ENCODE measurements at places on chromosomes 11 and 22. TPM values are rescaled to one million over a fixed set of nuclear protein-coding genes. Genes with fewer than 3 reads are reported as not detected.

GRCh38 chr11:46307369-46307768, 29.9 kb downstream of the CREB3L1 start:
- no peak overlapping the region for H3K4me3 ChIP-seq
- H3K27ac ChIP-seq: no peak overlapping the region
- no peaks in the 10 kb centered on the region for H3K36me3 ChIP-seq

DNA sequence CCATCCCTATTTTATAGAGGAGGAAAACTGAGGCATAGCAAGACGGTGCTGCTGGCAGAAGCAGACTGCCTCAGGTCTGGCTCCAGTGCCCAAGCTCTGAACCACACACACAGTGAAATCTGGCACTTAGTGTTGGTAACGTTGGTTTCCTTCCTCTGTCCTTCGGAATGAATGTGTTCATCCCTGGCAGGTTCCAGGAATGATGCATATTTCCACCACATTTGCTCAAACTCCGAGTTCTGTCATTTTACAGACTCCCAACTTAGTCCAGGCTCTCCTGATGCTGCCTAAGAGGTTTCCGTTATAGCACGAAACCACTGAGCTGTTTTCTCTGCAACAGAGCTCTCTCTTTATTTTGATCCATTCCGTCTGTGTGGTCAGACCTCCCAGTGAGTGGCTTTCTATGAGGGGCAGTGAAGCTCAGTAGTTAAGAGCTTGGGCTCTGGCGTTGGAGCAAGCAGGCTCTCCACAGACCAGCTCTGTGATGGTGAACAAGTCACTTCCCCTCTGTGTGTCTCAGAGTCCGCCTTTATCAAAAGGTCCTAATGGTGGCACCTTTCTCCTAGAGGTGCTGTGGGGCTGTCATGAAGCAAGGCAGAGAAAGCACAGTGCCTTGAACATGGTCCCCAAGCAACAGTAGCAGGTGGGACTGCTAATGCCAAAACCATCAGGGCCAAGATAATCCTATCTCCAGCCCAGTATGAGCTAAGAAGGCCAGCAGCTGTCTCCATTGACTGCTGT, 200.3 kb downstream of the MYO18B start:
- DNase-seq: no peak
- H3K4me3 ChIP-seq: no peak overlapping the region
- no peaks in the 10 kb centered on the region for H3K4me1 ChIP-seq
- H3K36me3 ChIP-seq: no peaks in the 10 kb centered on the region
- H3K27ac ChIP-seq: no peak overlapping the region
- H3K27me3 ChIP-seq: no peaks in the 10 kb centered on the region

GRCh38 chr11:64409278-64409677, 50.3 kb downstream of the RPS6KA4 start:
- DNase-seq: no peak
- H3K27me3 ChIP-seq: no peaks in the 10 kb centered on the region
- H3K36me3 ChIP-seq: no peaks in the 10 kb centered on the region
- H3K27ac ChIP-seq: no peak overlapping the region
- H3K4me1 ChIP-seq: peaks cover 12% of the 10 kb centered on the region
- H3K4me3 ChIP-seq: no peak overlapping the region

GRCh38 chr11:113638376-113638775, 67.7 kb downstream of the TMPRSS5 start:
- H3K4me1 ChIP-seq: no peaks in the 10 kb centered on the region
- no peak overlapping the region for H3K27ac ChIP-seq
- no peak overlapping the region for H3K4me3 ChIP-seq

GRCh38 chr22:39907047-39907446, 6.2 kb downstream of the GRAP2 start:
- H3K36me3 ChIP-seq: no peaks in the 10 kb centered on the region
- no peaks in the 10 kb centered on the region for H3K4me1 ChIP-seq
- no peak overlapping the region for H3K27ac ChIP-seq
- DNase-seq: no peak
- no peak overlapping the region for H3K4me3 ChIP-seq

DNA sequence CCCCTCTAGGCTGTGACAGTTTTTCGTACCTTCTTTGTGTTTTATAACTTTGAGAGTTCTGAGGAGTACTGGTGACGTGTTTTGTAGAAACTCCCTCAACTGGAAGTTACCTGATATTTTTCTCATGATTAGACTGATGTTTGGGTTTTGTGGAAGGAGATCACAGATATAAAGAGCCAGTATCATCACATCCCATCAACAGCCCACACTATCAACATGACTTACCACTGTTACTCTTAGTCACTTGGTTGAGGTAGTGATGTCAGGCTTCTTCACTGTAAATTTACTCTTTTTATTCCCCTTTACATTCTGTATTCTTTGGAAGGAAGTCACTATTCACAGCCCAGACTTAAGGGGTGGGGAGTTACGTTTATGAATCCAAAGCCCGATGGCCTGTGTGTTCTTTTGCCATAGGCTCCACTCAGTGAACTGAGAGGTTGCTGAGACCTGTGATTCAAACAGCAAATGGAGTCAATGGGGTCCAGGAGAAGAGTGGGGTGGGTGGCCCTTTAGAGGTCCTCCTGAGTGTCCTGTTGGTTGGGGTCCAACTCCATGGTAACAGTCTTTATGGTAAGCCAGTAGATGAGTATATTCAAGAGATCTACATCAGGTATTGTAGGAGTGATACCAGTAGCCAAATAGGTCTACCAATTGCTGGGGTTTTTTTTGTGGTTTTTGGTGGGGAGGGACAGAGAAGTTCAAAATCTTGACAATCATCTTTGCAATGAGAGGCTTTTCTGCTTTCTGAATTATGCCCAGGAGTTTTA, 15.2 kb upstream of the MS4A4E start:
- no peaks in the 10 kb centered on the region for H3K27me3 ChIP-seq
- no peaks in the 10 kb centered on the region for H3K36me3 ChIP-seq
- H3K27ac ChIP-seq: no peak overlapping the region
- no peak overlapping the region for H3K4me3 ChIP-seq

DNA sequence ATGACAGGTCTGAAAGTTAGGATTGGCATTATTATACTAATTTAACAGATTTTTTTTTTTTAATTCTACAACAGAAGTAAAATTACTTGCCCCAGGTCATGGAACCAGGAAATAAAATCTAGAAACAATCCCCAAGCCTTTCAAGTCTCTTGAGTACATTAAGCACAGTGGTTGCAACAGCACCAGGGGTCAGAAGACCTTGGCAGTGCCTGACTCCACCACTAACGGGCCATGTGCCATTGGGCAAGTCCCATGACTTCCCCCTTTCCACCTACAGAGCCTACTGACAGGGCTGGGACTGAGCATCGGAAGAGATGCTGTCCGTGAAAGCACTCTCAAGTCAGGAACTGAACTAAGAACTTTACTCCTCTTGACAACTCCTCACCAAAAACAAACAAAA, 98.6 kb upstream of the AKIP1 start:
- H3K36me3 ChIP-seq: no peaks in the 10 kb centered on the region
- peaks cover 42% of the 10 kb centered on the region for H3K4me1 ChIP-seq
- H3K27me3 ChIP-seq: no peaks in the 10 kb centered on the region
- DNase-seq: no peak

- peak overlapping the region; percentile 78 for H3K27ac ChIP-seq
- DNase-seq: peak; percentile 51
- H3K27me3 ChIP-seq: no peaks in the 10 kb centered on the region
- H3K4me1 ChIP-seq: peaks cover 38% of the 10 kb centered on the region
Measured at GRCh38 chr22:45317551-45318167, 7.9 kb downstream of the FAM118A start.

DNA sequence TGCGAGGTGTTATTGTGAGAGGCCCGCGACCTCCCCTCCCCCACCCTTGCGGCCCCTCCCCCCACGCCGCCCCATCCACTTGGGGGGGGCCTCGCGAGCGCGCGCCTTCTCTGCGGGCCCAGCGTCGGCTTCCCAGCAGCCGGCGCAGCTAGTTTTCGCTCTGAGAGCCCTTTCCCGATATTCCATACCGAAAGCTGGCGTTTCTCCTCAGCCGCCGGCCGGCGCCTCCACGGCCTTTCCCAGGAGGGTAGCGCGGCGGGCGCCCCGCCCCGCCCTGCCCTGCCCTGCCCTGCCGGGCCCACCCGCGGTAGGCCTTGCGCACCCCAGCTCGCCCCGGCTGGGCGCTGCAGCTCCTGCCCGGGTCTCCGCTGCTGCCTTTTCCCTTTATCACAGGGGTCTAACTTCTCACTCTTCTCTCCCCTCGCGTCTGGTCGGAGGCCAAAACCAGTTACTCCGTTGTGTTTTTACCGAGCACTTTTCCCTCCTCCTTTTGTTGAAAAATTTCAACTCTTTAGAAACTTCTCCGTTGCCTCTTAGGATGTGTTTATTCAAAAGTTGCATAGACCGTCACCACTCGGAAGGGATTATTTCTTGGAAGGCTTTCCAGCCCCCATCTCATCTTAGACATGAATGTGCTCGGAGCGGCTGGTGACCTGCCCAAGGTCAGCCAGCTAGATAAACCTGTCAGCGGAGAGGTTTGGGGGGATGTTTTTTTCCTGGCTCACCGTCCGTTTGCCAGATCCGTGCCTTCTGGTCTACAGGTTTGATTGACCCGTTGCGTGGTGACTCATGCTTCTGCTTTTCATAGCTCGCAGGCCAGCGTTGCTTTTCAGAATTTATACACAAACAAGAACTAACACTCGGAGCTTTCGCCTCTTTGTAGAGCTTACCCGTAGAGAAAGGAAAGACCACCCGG, 648 bp downstream of the PAFAH1B2 start:
- peak overlapping the region; percentile 84 for H3K27ac ChIP-seq
- no peaks in the 10 kb centered on the region for H3K36me3 ChIP-seq
- no peaks in the 10 kb centered on the region for H3K27me3 ChIP-seq
- peak overlapping the region; percentile 97 for H3K4me3 ChIP-seq

DNA sequence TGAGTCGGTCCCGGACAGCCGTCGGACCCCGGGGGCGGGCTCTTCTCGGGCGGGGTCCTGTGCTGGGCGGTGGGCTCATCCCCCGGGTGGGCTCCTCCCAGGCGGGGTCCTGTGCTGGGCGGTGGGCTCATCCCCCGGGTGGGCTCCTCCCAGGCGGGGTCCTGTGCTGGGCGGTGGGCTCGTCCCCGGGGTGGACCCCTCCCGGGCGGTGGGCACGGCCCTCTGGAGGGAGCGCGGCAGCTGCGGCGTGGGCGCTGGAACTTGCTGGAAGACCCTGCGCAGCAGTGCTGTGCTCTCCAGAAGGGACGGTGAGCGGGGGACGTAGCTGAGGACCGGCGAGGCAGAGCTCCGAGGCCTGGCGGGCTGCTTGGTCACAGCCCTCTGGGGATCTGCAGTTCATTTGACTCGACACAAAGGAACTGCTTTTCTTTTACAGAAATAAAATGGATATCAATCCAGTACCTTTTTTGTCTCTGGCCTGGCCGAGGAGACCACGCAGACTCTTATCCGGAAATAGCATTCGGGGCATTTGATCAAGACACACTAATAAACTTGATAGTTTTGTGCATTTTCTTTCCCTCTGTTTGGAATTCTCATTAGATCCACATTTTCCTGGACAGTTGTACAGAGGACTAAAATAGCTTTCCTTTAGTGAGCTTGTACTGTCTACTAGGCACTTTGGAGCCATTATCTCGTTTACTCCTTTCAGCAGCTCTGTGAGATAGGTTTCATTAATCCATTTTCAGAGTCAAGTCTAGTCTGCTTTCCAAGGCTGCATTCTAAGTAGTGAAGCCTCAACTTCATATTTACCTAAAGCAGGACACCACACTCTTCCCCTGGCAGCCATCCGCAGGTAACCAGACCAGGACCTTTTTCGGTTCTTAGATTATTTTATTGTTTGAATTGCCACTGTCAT, 812 bp downstream of the JAM3 start:
- peak; percentile 49 for DNase-seq
- H3K4me3 ChIP-seq: peak overlapping the region; percentile 84
- H3K4me1 ChIP-seq: peaks cover 40% of the 10 kb centered on the region
- H3K27me3 ChIP-seq: no peaks in the 10 kb centered on the region

GRCh38 chr22:48905206-48905975, 922.3 kb downstream of the BRD1 start:
- H3K36me3 ChIP-seq: no peaks in the 10 kb centered on the region
- H3K27me3 ChIP-seq: no peaks in the 10 kb centered on the region
- no peak overlapping the region for H3K27ac ChIP-seq
- no peak for DNase-seq
- H3K4me1 ChIP-seq: no peaks in the 10 kb centered on the region

GRCh38 chr11:23099256-23099655, 239.0 kb upstream of the CCDC179 start:
- DNase-seq: no peak
- no peaks in the 10 kb centered on the region for H3K4me1 ChIP-seq
- H3K27ac ChIP-seq: no peak overlapping the region
- H3K27me3 ChIP-seq: no peaks in the 10 kb centered on the region
- no peak overlapping the region for H3K4me3 ChIP-seq

DNA sequence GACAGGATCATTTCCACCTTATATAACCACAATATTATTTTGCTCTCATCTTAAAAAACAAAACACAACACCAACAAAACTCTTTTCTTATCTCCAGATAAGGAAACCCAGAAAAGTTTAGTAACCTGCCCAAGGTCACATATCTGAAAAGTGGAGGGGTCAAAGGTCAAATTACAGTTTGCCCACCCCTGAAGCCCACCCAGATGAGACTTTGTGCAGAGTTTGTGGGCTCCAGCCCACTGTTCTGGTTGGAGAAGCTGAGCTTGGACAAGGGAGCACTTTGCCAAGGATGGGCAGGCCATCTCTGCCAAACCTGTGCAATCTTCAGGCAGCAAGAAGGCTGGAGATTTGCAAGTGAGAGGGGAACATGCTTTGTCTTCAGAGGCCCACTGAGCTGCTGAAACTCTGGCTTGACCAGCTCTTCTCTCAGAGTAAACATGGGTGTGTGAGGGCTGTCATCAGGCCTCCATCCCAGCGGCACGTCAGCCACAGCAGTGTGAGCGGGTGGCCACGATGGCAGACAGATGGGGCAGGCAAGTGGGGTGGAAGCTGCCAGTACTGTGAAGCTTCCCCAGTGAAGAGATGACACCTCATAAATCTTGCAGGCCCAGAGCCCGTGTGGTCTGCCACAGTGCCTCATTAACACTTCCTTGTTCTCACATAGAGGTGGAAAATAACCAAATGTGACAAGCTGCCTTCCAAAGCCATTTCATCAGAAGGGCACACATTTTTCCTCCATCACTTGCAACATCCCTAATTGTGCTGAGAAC, 111.8 kb downstream of the CCDC81 start:
- H3K27ac ChIP-seq: no peak overlapping the region
- H3K4me1 ChIP-seq: no peaks in the 10 kb centered on the region
- no peak overlapping the region for H3K4me3 ChIP-seq

- H3K4me1 ChIP-seq: peaks cover 4% of the 10 kb centered on the region
- no peaks in the 10 kb centered on the region for H3K36me3 ChIP-seq
- DNase-seq: no peak
- no peak overlapping the region for H3K27ac ChIP-seq
- no peaks in the 10 kb centered on the region for H3K27me3 ChIP-seq
- H3K4me3 ChIP-seq: no peak overlapping the region
Measured at GRCh38 chr22:47678048-47678447, 915.6 kb downstream of the TBC1D22A start.

- no peak overlapping the region for H3K27ac ChIP-seq
- DNase-seq: no peak
- no peak overlapping the region for H3K4me3 ChIP-seq
- H3K4me1 ChIP-seq: no peaks in the 10 kb centered on the region
- H3K27me3 ChIP-seq: no peaks in the 10 kb centered on the region
- H3K36me3 ChIP-seq: no peaks in the 10 kb centered on the region
Measured at GRCh38 chr11:131749101-131749500, 378.7 kb downstream of the NTM start.

The BATF2 gene
- total RNA-seq: 1.5 TPM

The DRAP1 gene
- total RNA-seq: 215 TPM

The NPTXR gene
- 14.1 TPM for total RNA-seq

The HOATZ gene
- 23.7 TPM for total RNA-seq

The RTN4R gene
- 5.1 TPM for total RNA-seq

The LRRN4CL gene
- 5.6 TPM for total RNA-seq

The VSTM5 gene
- total RNA-seq: 0.50 TPM

The OR52I2 gene
- 0.31 TPM for total RNA-seq
